Liver (tissue), 10 donors: ENCODE measurements at places on chromosomes 5 and 9. TPM values are rescaled to one million over a fixed set of nuclear protein-coding genes. Genes with fewer than 3 reads are reported as not detected.

DNA sequence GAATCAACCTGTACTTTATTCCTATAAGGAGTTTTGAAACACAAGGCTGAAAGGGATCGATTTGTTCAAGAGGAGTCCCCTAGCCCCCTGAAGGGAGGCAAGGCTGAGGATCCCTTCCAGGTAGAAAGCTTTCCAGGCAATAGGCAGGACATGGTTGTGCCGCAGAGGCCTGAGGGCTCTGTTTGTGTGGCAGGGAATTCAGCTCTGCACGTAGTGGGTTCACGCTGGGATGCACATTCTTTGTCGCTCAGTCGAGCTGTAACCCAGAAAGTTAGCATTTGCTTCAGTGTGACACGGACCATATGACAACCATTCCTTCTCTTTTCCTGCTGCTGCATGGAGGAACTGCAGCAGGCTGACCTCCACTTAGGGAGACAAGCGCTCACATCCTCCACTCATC is 65.6 kb upstream of the TRIO start:
- DNase-seq = no peak
- no peak overlapping the region for H3K27ac ChIP-seq
- no peaks in the 10 kb centered on the region for H3K27me3 ChIP-seq
- H3K4me3 ChIP-seq = no peak overlapping the region
- no peaks in the 10 kb centered on the region for H3K36me3 ChIP-seq

SEMA4D gene
- polyA plus RNA-seq = 1.6 TPM

AUH gene
- 12.1 TPM for polyA plus RNA-seq

GPR150 gene
- 0.17 TPM for polyA plus RNA-seq

STK32A gene
- polyA plus RNA-seq = 0.09 TPM

DNA sequence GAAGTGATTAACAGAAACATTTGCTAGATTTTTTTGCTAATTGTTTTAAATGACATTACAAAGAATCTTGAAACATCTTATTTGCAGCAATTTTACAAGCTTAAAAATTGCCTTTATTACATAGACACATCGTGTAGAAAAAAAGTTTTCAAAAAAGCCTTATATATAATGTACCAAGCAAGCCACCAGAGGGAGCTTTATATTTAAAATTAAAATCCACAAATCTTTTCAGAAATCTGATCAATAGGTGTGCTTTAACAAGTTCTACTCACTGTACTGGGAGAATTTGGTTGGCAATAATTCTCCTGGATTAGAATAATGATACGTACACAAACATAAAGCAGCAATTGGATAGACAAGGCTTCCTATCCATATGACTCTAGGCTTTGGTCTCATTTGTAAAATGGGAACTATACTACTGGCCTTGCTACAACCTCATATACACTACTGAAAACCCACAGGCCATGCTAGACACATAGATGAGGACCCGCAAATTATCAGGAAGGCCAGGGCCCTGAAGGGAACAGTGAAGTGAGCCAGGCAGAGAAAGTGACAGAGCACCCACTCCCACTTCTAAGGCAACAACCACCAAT is 4.8 kb downstream of the PSMB7 start:
- peaks cover 2% of the 10 kb centered on the region for H3K4me1 ChIP-seq
- peaks cover 4% of the 10 kb centered on the region for H3K36me3 ChIP-seq
- H3K27ac ChIP-seq = no peak overlapping the region
- DNase-seq = no peak
- H3K4me3 ChIP-seq = no peak overlapping the region

WDR38 gene
- polyA plus RNA-seq = not detected

GRCh38 chr5:91787718-91788117 is 404.6 kb upstream of the ARRDC3 start:
- DNase-seq = no peak
- no peaks in the 10 kb centered on the region for H3K27me3 ChIP-seq
- no peaks in the 10 kb centered on the region for H3K36me3 ChIP-seq

GRCh38 chr9:135714242-135715055 is 12.5 kb downstream of the KCNT1 start:
- no peaks in the 10 kb centered on the region for H3K4me1 ChIP-seq
- H3K27ac ChIP-seq = no peak overlapping the region
- H3K27me3 ChIP-seq = peaks cover 10% of the 10 kb centered on the region
- DNase-seq = no peak
- H3K36me3 ChIP-seq = no peaks in the 10 kb centered on the region
- no peak overlapping the region for H3K4me3 ChIP-seq

CAVIN4 gene
- 0.05 TPM for polyA plus RNA-seq

DNA sequence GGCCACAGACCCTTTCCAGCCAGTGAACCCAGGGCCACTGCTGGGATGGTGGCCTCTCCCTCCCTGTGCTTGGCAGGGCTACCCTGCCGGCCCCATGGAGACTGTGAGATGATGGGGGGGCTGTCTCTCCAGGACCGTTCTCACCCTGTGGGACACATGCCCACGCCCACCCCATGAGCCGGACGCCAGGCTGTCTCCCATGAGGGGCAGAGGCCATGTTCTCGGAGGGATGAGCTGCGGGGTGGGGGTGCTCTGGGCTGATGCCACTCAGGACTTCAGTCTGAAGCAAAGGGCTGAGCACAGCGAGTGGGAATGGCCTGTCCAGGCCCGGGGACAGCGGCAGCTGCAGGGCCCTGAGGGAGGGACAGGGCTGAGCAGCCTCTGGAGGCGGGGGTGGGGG is 88.9 kb downstream of the KCNT1 start:
- DNase-seq = no peak
- H3K4me3 ChIP-seq = no peak overlapping the region
- no peaks in the 10 kb centered on the region for H3K36me3 ChIP-seq
- no peaks in the 10 kb centered on the region for H3K27me3 ChIP-seq

GRCh38 chr9:87678650-87679355 is 47.1 kb upstream of the CTSL start:
- no peak overlapping the region for H3K27ac ChIP-seq
- peaks cover 8% of the 10 kb centered on the region for H3K36me3 ChIP-seq
- peaks cover 1% of the 10 kb centered on the region for H3K4me1 ChIP-seq
- peak; percentile 68 for DNase-seq
- no peak overlapping the region for H3K4me3 ChIP-seq

- H3K4me1 ChIP-seq = peaks cover 15% of the 10 kb centered on the region
- H3K27ac ChIP-seq = no peak overlapping the region
- H3K4me3 ChIP-seq = no peak overlapping the region
- no peak for DNase-seq
These were observed 13.9 kb downstream of the SLC31A2 start for GRCh38 chr9:113164536-113165300.

GRCh38 chr5:159507661-159508060 is 177.4 kb upstream of the IL12B start:
- no peaks in the 10 kb centered on the region for H3K27me3 ChIP-seq
- H3K27ac ChIP-seq = no peak overlapping the region
- DNase-seq = no peak
- peaks cover 7% of the 10 kb centered on the region for H3K4me1 ChIP-seq
- no peak overlapping the region for H3K4me3 ChIP-seq

VLDLR gene
- 0.44 TPM for polyA plus RNA-seq

PCDHGB4 gene
- polyA plus RNA-seq = 1.4 TPM

GRCh38 chr9:125295657-125296056 is 34.0 kb downstream of the GAPVD1 start:
- no peak overlapping the region for H3K27ac ChIP-seq
- DNase-seq = no peak
- peaks cover 6% of the 10 kb centered on the region for H3K4me1 ChIP-seq
- no peaks in the 10 kb centered on the region for H3K27me3 ChIP-seq

- H3K27me3 ChIP-seq = no peaks in the 10 kb centered on the region
- H3K4me1 ChIP-seq = no peaks in the 10 kb centered on the region
- H3K4me3 ChIP-seq = no peak overlapping the region
These were observed 185.5 kb downstream of the TAF11L14 start for GRCh38 chr5:17819783-17820182.

CDKN2B-AS1 gene
- not detected for polyA plus RNA-seq

DNA sequence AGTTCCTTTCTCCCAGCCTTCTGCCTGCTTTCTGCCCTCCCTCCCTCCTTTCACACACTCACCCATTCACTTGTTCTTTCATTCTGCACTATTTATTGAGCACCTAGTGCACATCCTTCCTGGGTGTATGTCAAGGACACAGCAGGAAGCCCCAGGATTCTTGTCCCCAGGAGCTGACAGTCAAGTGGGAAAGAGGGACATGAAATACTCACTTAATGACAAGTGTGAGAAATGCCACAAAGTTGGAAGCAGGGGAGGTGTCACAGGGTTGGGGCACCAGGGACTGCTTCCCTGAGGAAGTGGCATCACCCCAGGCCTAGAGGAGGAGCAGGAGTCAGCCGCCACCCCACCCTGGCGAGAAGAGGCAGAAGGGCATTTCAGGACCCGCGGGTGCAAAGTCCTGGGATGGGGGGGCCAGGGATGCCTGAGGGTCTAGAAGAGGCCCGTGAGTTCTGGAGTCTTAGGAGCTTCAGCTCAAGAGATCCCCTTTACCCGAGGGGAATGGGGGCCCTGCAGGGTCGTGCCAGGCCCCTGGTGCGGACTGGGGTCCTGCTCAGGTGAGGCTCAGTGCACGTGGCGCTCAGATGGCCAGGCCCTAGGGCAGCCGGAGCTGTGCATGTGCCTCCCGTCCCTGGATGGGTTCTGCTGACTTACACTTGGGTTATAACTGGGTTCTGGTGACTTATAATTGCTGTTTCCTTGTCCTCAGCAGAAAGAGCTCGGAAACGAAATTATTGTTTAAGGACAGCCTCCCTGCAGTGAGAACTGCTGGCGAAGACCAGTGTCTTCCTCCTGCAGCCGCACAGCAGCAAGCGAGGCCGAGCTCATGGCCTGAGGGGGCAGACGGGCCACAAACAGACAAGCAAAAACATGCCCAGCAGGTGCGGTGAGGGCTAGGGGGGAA is 16.9 kb upstream of the LAMC3 start:
- no peak for DNase-seq
- no peak overlapping the region for H3K4me3 ChIP-seq
- H3K4me1 ChIP-seq = no peaks in the 10 kb centered on the region
- no peaks in the 10 kb centered on the region for H3K27me3 ChIP-seq

GRCh38 chr9:88007291-88007650 is 32.9 kb upstream of the CDK20 start:
- H3K27ac ChIP-seq = no peak overlapping the region
- H3K27me3 ChIP-seq = no peaks in the 10 kb centered on the region
- H3K4me3 ChIP-seq = no peak overlapping the region

GRCh38 chr5:101271416-101271815 is 368.3 kb upstream of the ST8SIA4 start:
- no peak for DNase-seq
- H3K27me3 ChIP-seq = no peaks in the 10 kb centered on the region
- H3K27ac ChIP-seq = no peak overlapping the region
- no peak overlapping the region for H3K4me3 ChIP-seq
- no peaks in the 10 kb centered on the region for H3K36me3 ChIP-seq

- no peaks in the 10 kb centered on the region for H3K27me3 ChIP-seq
- no peaks in the 10 kb centered on the region for H3K36me3 ChIP-seq
- no peak for DNase-seq
- H3K4me3 ChIP-seq = no peak overlapping the region
- H3K4me1 ChIP-seq = peaks cover 13% of the 10 kb centered on the region
These were observed 501.5 kb downstream of the ELAVL2 start for GRCh38 chr9:23324511-23324910.

AGTPBP1 gene
- 2.7 TPM for polyA plus RNA-seq

DNA sequence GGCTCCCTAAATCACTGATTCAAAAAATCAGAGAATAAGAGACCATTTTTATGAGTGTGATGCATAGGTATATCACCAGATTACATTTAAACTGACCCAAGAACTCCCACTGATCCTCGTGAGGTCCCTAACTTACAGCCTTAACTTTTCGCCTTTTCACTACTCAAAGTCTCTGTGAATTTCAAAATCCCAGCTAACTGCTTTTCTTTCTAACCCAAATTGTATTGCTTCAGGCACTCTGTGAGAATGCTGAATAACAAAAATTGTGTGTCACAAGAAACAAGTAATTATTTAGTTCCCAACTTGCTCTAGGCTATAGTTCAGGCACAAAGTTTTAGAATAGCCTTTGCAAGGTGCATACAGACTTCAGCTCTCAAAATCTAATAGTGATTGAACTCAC is 368.6 kb downstream of the CHSY3 start:
- no peak overlapping the region for H3K27ac ChIP-seq
- no peak for DNase-seq
- no peaks in the 10 kb centered on the region for H3K4me1 ChIP-seq
- no peaks in the 10 kb centered on the region for H3K36me3 ChIP-seq
- no peaks in the 10 kb centered on the region for H3K27me3 ChIP-seq

DNA sequence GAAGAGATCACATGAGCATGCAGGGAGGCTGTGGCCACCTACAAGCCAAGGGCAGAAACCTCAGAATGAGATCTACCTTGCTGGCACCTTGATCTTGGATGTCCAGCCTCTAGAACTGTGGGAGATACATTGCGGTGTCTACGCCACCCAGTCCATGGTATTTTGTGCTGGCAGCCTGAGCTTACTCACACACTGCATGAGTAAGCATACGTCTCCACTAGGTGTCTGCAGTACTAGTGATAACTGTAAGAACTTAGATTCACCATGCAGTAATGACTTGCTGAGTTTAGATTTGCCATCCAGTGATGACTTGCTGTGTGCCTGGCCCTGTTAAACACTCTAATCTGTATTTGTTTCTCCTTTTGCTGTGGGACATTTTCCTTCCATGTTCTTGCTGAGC is 417.7 kb downstream of the GADD45G start:
- H3K36me3 ChIP-seq = no peaks in the 10 kb centered on the region
- H3K27me3 ChIP-seq = no peaks in the 10 kb centered on the region
- no peak overlapping the region for H3K4me3 ChIP-seq
- H3K4me1 ChIP-seq = no peaks in the 10 kb centered on the region
- DNase-seq = no peak

DNA sequence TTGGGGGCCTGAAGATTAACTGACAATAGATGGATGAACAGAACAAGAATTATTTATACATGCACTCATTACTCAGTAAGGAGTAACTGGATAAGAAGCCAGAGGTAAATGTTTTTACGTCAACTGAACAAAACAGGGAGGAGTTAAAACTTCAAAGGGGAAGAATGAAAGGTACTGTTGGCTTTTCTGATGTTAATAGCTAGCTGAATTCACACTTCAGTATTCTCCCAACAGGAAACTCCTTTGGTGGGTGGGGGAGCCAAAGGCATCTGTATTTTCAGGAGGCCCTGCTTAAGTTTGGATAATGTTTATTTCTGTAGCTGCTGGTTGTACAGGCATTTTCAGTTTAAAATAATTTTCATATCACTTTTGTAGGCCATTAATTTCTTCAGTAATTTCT is 23.2 kb upstream of the RFK start:
- H3K4me3 ChIP-seq = no peak overlapping the region
- no peaks in the 10 kb centered on the region for H3K36me3 ChIP-seq
- H3K4me1 ChIP-seq = no peaks in the 10 kb centered on the region
- no peaks in the 10 kb centered on the region for H3K27me3 ChIP-seq

- DNase-seq = no peak
- H3K4me3 ChIP-seq = no peak overlapping the region
- H3K27me3 ChIP-seq = no peaks in the 10 kb centered on the region
- no peak overlapping the region for H3K27ac ChIP-seq
- no peaks in the 10 kb centered on the region for H3K4me1 ChIP-seq
These were observed 297.8 kb downstream of the NPR3 start for GRCh38 chr5:33008751-33009418.

FGF1 gene
- polyA plus RNA-seq = 0.24 TPM

- H3K4me1 ChIP-seq = no peaks in the 10 kb centered on the region
- no peak for DNase-seq
- H3K27ac ChIP-seq = no peak overlapping the region
- no peaks in the 10 kb centered on the region for H3K27me3 ChIP-seq
- peaks cover 2% of the 10 kb centered on the region for H3K36me3 ChIP-seq
These were observed 43.8 kb downstream of the PRRC1 start for GRCh38 chr5:127561254-127561653.

GRCh38 chr9:93587284-93587650 is 10.9 kb downstream of the PHF2 start:
- no peaks in the 10 kb centered on the region for H3K27me3 ChIP-seq
- DNase-seq = no peak
- peaks cover 6% of the 10 kb centered on the region for H3K4me1 ChIP-seq

FOXD4 gene
- polyA plus RNA-seq = 0.13 TPM
